ENCODE measurements at places on chromosomes 1 and 21.

DNA sequence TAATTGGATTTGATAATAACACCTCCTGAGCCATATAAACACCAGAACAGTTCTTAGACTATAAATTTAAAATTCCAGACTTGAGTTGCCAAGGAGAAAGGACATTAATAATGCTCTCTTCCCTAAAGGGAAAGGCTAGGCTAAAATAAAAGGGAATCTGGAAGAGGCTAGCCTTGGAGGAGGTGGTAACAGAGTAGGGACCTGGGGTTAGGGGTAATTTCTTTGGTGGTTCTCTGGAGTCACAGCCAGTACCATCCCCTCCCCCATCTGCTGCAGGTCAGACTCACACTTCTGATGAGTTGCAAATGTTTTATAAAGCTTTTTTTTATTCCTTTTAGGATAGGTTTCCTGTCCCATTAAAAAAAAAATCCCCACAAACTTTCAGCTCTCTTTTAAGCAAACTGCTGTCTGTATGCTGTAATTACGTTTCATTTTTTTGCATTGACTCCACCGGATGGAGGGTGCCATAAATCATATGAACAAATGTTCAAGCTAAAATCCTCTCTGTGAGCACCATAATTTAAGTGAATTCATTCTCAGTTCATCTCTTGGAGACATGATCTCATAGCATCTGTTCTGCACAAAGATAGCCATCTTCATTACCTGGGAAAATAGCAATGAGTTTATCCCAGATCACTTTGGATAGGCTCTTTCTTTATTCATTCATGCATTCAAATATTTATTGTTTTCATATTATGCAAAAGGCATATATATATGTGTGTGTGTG, 379.6 kb downstream of the TTLL7 start:
- no peak for DNase-seq

DNA sequence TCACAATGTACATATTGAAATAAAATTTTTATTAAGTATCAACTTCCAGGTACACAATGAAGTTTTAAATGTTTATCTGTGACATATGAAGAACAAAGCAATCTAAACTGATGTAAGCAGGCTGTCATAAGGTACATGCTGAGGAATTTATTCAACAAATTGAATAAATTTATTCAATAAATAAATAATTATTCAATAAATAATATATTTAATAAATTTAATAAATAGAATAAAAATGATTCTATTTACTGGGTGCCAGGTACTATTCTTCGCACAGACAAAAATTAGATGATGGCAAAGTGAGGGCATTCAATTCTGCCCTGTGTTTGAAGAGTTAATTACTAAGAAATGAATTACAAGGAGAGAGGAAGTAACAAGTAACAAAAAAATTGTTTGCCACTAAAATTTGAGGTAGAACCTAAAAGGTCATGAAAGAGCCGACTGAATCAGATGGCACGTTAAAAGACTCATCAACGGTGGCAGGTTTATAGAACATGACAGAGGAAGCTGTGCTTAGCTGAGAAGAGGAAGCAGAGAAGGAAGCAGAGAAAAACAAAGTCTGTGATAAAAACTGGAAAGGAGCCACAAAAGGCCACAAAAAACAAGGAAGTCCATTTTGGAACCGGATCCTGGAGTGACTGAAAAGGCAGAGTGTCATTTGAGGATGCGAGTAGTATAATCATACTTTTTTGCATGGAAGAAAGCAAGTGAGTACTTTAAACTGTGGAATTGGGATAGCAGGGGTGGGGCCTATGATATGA, 2.2 kb upstream of the USP24 start:
- no peak for DNase-seq

GRCh38 chr1:84365225-84366221, 32.8 kb upstream of the DNASE2B start:
- no peak for DNase-seq

- DNase-seq, result no peak
These were observed 26.9 kb downstream of the WDR26 start for GRCh38 chr1:224407571-224408293.

GRCh38 chr1:167714098-167714438, 7.7 kb upstream of the MPZL1 start:
- no peak for DNase-seq
